SK-MEL-5 (cell line): ENCODE measurements at places on chromosomes 1 and 21.

GRCh38 chr21:34891613-34891943 is 157.5 kb downstream of the RUNX1 start:
- DNase-seq, result no peak

DNA sequence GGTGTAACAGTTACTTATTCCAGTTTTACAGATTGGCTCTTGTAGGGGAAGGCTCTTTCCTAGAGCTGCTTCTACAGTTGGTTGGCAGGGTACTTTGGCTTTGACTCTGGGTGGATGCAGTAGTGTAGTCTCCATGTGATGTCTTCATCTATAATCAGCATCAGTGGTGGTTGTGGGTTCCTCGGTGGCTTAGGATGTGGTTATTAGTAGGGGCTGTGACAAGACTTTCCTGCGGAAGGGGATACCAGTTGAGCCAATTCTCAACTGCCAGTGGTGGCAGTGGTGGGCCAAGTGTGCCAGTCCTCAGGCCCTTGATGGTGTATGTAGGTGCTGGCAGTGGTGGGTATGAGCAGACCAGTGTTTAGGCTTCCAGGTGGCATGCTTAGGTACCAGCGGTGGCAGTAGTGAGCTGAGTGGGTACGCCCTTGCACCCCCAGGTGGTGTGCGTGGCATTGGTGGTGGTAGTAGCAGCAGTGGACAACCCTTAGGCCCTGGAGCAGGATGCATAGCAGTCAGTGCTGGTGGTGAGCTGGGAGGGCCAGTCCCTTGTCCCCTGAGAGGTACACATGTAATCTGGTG is 27.2 kb upstream of the KLF18 start:
- no peak for DNase-seq

DNA sequence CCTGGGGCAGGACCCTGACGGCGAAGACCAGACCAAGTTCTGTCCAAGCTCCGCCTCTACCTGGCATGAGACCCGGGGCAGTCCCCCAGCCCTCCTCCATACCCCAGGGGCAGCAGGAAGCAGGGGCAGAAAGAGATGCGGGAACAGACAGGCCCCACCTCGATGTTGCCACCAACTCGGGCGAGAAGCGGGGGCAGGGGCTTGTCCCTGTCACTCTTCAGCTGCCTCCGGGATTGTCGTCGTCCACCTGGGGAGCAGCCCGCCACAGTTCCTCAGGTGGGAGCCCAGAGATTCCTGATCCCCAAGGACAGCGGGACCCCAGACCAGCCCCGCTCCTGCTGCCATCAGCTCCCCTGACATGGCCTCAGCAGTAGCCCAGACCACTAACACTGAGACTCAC is 54.8 kb downstream of the CHD5 start:
- no peak for DNase-seq

- no peak for DNase-seq
Observed at GRCh38 chr1:247216261-247216660, 39.6 kb upstream of the VN1R5 start.
